ENCODE measurements at places on chromosomes 11 and 22.

GRCh38 chr11:85115798-85116197 is 511.3 kb downstream of the DLG2 start:
- no peak for DNase-seq

- DNase-seq = no peak
Observed at GRCh38 chr11:15166204-15166603, 51.5 kb downstream of the INSC start.

GRCh38 chr22:27154717-27155116 is 497.3 kb downstream of the MIAT start:
- no peak for DNase-seq

- DNase-seq = no peak
Observed at GRCh38 chr11:63719987-63720386, 38.7 kb downstream of the RTN3 start.

DNA sequence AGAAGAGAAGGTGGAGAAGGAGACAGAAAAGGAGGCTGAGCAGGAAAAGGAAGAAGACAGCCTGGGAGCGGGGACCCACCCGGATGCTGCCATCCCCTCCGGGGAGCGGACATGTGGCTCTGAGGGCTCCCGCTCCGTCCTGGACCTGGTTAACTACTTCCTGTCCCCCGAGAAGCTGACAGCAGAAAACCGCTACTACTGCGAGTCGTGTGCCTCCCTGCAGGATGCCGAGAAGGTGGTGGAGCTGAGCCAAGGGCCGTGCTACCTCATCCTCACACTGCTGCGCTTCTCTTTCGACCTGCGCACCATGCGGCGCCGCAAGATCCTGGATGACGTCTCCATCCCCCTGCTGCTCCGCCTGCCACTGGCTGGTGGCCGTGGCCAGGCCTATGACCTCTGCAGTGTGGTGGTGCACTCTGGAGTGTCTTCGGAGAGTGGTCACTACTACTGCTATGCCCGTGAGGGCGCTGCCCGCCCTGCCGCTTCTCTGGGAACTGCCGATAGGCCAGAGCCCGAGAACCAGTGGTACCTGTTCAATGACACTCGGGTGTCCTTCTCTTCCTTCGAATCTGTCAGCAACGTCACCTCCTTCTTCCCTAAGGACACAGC is 21.4 kb downstream of the USP35 start:
- DNase-seq = no peak

DNA sequence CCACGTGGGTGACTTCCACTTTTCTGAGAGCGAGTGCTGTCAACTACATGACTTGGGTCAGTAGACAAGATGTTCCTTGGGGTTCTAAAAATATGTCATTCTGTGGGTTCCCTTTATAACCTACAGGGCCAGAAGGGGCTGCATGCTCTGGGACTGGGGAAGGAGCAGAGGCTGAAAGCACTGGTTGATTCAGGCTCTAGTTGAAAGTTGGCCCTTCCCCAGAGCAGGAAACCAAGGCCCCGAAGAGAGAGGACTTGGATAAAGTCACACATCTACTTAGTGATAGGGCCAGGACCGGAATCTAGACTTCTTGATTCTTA is 9.9 kb downstream of the ADAMTS15 start:
- no peak for DNase-seq

All from glomerular endothelial cell (primary cell).